ENCODE measurements at places on chromosomes 3 and 15. TPM values are rescaled to one million over a fixed set of nuclear protein-coding genes. Genes with fewer than 3 reads are reported as not detected.

The ZKSCAN7 gene
- total RNA-seq: not detected

The CYP19A1 gene
- not detected for total RNA-seq

The CCDC33 gene
- not detected for total RNA-seq

The SIDT1 gene
- total RNA-seq: not detected

The NCKIPSD gene
- 26.8 TPM for total RNA-seq
